ENCODE measurements at places on chromosomes 4 and X. TPM values are rescaled to one million over a fixed set of nuclear protein-coding genes. Genes with fewer than 3 reads are reported as not detected.
A peak's percentile ranks its signal among the peaks of the same experiment; 100 is the strongest.

DNA sequence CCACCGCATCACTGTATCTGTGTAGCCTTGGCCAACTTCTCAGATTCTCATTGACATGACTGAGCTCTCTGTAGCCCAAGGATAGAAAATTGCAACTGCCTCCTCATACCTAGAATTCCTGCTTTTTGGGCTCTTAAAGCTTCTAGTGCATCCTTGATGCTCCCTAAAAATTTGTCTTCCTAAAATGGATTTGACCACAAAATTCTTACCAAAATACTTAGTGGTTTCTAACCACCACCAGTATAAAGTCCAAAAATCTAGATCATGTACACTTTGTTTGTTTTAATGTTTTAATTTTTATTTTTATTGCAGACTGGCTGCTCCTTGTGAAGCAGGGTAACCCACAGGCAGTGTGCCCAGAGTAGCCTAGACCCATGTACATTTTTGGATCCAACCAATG, 75.5 kb downstream of the TBC1D9 start:
- DNase-seq, result no peak
- H3K27ac ChIP-seq, result no peak overlapping the region

The TEX11 gene
- not detected for total RNA-seq

DNA sequence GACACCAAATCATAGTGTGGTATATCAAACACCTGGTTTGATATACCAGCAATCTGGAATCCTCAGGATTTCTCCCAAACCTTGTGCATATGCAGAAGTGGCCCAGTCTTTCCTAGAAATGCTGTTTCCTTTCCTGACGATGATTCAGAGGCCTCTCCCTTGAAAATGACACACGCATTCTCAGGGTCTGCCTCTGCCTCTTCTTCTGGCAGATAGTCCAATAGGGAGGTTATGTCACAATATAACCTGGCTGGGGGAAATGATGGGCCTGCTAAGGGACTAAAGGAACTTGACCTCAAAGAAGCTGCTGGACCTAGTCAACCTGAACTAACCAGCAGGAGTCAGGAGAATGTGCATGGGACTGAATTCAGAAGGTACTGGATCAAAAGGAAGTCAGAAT, 435.2 kb downstream of the IDS start:
- H3K27me3 ChIP-seq, result no peaks in the 10 kb centered on the region
- H3K4me3 ChIP-seq, result no peak overlapping the region
- H3K4me1 ChIP-seq, result no peaks in the 10 kb centered on the region

The APELA gene
- total RNA-seq, result not detected

The FAM184B gene
- total RNA-seq, result not detected

- no peaks in the 10 kb centered on the region for H3K27me3 ChIP-seq
- DNase-seq, result peak; percentile 50
- no peaks in the 10 kb centered on the region for H3K36me3 ChIP-seq
- H3K27ac ChIP-seq, result no peak overlapping the region
- H3K4me3 ChIP-seq, result no peak overlapping the region
These were observed 43.5 kb downstream of the NUDT9 start for GRCh38 chr4:87465739-87466366.

Data from MCF 10A (cell line).